ENCODE measurements at places on chromosomes 4 and X. TPM values are rescaled to one million over a fixed set of nuclear protein-coding genes. Genes with fewer than 3 reads are reported as not detected.
A peak's percentile ranks its signal among the peaks of the same experiment; 100 is the strongest.

TAB3 gene
- polyA plus RNA-seq, result 7.6 TPM

CYP2U1 gene
- polyA plus RNA-seq, result 2.1 TPM

DNA sequence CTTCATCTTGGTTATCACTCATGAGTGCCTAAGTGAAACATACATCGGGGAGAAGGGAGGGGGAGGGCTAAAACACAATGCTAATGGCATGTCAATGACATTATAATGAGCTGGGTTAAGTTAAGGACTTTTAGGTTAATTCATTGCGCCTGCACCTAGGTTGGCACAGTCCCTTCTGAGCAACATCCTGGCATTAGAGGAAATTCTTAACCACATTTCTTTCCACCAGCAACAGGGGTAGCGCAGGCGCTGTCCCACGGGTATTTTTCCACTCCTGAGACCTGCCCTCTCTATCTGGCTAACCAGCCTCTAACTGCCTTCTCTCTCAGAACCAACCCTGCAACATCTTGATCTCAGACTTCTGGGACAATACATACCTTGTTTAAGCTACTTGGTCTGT, 39.0 kb upstream of the PROM1 start:
- no peak for DNase-seq
- no peaks in the 10 kb centered on the region for H3K27me3 ChIP-seq
- H3K4me1 ChIP-seq, result no peaks in the 10 kb centered on the region
- no peaks in the 10 kb centered on the region for H3K36me3 ChIP-seq

DNA sequence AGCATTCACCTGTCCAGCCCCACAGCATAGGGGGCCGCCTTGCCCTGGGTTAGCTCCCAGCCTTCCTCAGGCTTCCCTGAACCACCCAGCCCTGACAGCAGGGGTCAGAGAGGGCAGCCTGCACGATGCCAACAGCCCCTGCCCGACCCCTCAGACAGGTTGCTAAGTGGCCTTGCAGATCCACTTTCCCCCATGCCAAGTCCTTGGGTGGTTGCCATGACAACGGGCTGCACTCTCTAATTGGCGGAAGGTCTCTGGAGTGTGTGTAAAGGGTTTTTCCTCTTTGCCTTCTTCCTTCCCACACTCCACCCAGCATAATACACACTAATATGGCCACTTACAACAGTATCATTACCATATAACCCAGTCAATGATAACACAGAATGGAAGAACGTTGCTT, 99.6 kb upstream of the AFAP1 start:
- no peaks in the 10 kb centered on the region for H3K36me3 ChIP-seq
- no peak overlapping the region for H3K27ac ChIP-seq
- peak; percentile 78 for DNase-seq
- no peak overlapping the region for H3K4me3 ChIP-seq

TREX2 gene
- 0.61 TPM for polyA plus RNA-seq

FGFBP1 gene
- polyA plus RNA-seq, result 7.1 TPM

DNA sequence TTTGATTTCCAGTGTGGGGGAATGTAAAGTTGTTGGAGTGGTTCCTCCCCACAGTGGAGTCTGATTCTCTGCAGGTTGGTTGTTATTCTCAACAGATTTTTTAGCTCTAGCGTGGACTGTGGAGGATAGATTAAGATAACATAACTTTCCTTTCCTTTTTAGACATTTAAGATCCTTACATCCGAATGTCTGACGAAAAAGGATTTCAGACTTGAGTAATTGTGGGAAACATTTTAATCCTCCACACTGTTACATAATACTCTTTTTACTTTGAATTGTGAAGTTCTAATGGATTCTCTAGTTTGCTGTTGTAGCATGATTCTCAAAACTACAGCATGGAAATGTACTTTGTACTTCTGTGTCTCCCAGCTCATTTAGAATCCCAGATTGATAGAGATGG, 107.8 kb downstream of the ARHGAP10 start:
- H3K4me1 ChIP-seq, result no peaks in the 10 kb centered on the region
- no peak overlapping the region for H3K4me3 ChIP-seq
- no peak for DNase-seq

DNA sequence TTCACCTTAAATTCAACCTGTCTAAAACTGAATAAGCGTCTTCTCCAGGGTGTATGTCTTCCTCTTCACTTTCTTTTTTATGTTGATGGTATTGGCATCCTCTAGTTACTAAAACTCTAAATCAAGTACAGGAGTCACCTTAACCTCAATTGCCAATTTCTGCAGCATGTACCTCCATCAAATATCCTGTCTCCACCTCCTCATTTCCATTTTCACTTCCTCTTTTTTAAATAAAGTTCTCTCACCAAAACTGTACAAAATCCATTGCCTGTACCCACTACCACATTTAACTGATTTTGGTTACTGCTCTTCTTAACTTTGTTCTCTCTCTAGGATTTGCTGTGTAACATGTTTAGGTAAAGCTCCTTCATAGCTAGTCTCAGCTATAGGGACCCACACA, 9.2 kb upstream of the NPFFR2 start:
- no peak for DNase-seq
- no peaks in the 10 kb centered on the region for H3K4me1 ChIP-seq
- H3K36me3 ChIP-seq, result no peaks in the 10 kb centered on the region
- H3K27me3 ChIP-seq, result no peaks in the 10 kb centered on the region
- H3K4me3 ChIP-seq, result no peak overlapping the region

SERPINA7 gene
- polyA plus RNA-seq, result not detected

GRCh38 chr4:121140716-121141460, 23.2 kb downstream of the TNIP3 start:
- no peak for DNase-seq
- H3K36me3 ChIP-seq, result no peaks in the 10 kb centered on the region
- H3K27me3 ChIP-seq, result no peaks in the 10 kb centered on the region

DNA sequence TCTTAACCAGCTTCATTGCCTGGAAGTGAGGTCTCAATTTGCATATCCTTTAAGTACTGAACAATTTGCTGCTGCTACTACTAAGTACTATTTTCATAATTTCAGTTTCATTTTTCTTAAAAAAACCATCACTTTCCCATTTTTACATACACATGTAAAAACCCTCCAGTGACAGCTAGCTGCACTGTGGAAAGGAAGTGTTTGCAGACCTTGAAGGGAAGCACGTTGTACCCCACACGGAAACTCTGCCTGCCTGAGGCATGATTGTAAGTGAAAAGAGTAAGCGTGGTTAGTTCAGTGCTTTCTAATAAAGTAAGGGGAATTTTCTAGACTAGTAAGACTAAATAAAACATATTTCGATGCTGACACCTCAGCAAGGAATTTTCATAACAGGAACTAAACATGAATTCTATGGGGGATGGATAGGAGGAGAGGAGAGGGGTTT, 103.6 kb downstream of the RAPGEF2 start:
- H3K36me3 ChIP-seq, result peaks cover 3% of the 10 kb centered on the region
- no peak overlapping the region for H3K4me3 ChIP-seq
- H3K27ac ChIP-seq, result no peak overlapping the region
- H3K4me1 ChIP-seq, result peaks cover 15% of the 10 kb centered on the region

DNA sequence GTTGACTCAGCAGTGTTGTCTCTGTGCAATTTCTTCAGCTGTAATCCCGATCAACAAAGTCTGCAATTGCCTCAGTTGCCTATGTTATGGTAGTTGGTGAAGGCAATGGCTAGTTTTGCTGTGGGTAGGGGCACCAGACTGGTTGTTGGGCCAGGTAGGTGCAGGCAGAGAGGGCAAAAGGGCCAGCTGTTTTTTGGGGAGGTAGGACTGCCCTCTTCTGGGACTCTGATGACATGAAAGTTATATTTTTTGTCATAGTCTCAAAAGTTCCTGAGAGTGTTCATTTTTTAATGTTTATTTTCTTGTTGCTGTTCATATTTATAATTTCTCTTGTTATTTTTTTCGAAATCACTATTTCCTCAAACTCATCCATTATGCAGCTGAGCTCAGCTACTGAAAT, 25.1 kb downstream of the DCAF12L2 start:
- no peaks in the 10 kb centered on the region for H3K4me1 ChIP-seq
- no peak overlapping the region for H3K27ac ChIP-seq
- H3K36me3 ChIP-seq, result no peaks in the 10 kb centered on the region
- no peak overlapping the region for H3K4me3 ChIP-seq
- DNase-seq, result no peak
- H3K27me3 ChIP-seq, result no peaks in the 10 kb centered on the region

DNA sequence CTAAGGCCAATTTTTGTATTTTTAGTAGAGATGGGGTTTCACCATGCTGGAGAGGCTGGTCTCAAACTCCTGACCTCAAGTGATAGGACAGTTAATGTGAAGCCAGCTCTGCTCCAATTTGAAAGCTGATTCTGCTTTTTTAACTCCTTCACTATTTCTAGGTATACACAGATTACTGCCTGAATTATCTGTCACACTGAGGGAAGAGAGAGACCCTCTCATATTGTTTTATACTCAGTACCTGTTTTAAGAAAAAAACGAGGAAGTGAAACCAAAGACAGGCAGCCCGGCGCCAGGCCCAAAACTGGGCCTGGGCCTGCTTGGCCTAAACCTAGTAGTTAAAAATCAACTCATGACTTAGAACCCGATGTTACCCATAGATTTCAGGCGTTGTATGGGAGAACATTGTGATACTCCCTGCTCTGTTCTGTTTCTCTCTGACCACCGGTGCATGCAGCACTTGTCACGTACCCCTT, 1601.5 kb upstream of the PCDH10 start:
- no peaks in the 10 kb centered on the region for H3K27me3 ChIP-seq
- no peak for DNase-seq
- H3K36me3 ChIP-seq, result no peaks in the 10 kb centered on the region
- no peak overlapping the region for H3K27ac ChIP-seq
- no peaks in the 10 kb centered on the region for H3K4me1 ChIP-seq

GAGE12J gene
- not detected for polyA plus RNA-seq

GALNTL6 gene
- 0.08 TPM for polyA plus RNA-seq

GRCh38 chrX:77427611-77428010, 19.6 kb upstream of the FGF16 start:
- DNase-seq, result no peak
- no peaks in the 10 kb centered on the region for H3K27me3 ChIP-seq
- no peaks in the 10 kb centered on the region for H3K4me1 ChIP-seq
- no peak overlapping the region for H3K27ac ChIP-seq
- no peak overlapping the region for H3K4me3 ChIP-seq

GRCh38 chr4:112213091-112213490, 18.5 kb upstream of the AP1AR start:
- H3K4me3 ChIP-seq, result no peak overlapping the region
- DNase-seq, result no peak

GRCh38 chr4:64200001-64200555, 209.2 kb downstream of the TECRL start:
- H3K27me3 ChIP-seq, result no peaks in the 10 kb centered on the region
- H3K27ac ChIP-seq, result no peak overlapping the region
- H3K4me3 ChIP-seq, result no peak overlapping the region
- DNase-seq, result no peak
- H3K36me3 ChIP-seq, result no peaks in the 10 kb centered on the region

- H3K27ac ChIP-seq, result no peak overlapping the region
- H3K36me3 ChIP-seq, result peaks cover 3% of the 10 kb centered on the region
- no peak for DNase-seq
- H3K4me3 ChIP-seq, result no peak overlapping the region
- H3K27me3 ChIP-seq, result no peaks in the 10 kb centered on the region
These were observed 8.0 kb downstream of the NR3C2 start for GRCh38 chr4:148434075-148434773.

CABS1 gene
- not detected for polyA plus RNA-seq

DNA sequence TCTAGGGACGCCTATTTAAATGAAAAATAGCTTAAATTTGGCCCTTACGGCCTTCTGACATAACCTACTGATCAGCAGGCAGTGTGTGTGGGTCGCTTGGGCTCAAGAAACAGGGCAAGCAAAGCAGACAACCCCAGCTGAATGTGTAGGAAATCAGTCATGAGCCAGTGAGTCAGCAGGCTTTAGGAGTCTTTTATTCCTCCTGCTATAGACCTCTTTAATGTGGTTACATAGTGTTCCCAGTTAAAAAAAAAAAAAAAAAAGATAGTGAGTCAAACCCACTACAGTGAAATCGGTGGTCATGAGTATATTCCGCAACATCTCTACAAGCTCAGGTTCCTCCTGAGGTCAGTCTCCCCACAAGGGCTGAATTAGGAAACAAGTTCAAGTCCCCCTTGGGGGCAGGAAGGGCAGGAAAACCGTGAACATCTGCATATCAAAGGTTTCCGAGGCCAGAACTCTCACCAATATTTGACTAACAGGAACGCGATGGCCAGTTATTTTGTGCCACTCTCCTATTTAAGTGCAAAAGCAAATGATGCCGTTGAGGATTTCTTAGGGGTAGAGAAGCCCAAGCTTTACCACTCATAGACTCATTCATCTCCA, 32.7 kb downstream of the ACSL1 start:
- peaks cover 7% of the 10 kb centered on the region for H3K36me3 ChIP-seq
- no peak overlapping the region for H3K27ac ChIP-seq
- H3K4me1 ChIP-seq, result no peaks in the 10 kb centered on the region
- no peak overlapping the region for H3K4me3 ChIP-seq
- no peak for DNase-seq
- H3K27me3 ChIP-seq, result no peaks in the 10 kb centered on the region

DNA sequence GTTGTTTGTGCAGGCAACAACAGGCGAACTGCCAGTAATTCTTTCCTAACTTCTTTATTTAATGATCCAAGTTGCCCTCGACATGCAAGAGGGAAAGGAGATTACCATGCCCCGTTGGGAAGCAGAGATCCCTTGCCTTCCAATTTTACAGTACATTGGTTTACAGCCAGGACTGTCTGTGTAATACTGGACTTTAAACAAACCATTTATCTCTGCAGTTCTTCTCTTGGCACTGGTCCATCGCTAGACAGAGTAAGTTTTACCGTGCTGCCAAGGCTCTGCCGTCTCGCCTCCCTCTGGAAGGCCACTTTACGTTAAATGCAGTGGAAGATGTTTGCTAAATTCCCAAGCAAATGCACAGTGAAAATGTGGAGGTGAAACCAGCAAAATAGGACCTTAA, 660.3 kb upstream of the PRKX start:
- H3K27ac ChIP-seq, result no peak overlapping the region
- H3K4me1 ChIP-seq, result no peaks in the 10 kb centered on the region
- no peak for DNase-seq
- H3K36me3 ChIP-seq, result no peaks in the 10 kb centered on the region
- no peak overlapping the region for H3K4me3 ChIP-seq
- peaks cover 15% of the 10 kb centered on the region for H3K27me3 ChIP-seq

GRCh38 chrX:12693754-12694153, 97.5 kb upstream of the PRPS2 start:
- DNase-seq, result no peak
- no peaks in the 10 kb centered on the region for H3K4me1 ChIP-seq
- H3K27ac ChIP-seq, result no peak overlapping the region
- no peaks in the 10 kb centered on the region for H3K36me3 ChIP-seq
- H3K4me3 ChIP-seq, result no peak overlapping the region

DNA sequence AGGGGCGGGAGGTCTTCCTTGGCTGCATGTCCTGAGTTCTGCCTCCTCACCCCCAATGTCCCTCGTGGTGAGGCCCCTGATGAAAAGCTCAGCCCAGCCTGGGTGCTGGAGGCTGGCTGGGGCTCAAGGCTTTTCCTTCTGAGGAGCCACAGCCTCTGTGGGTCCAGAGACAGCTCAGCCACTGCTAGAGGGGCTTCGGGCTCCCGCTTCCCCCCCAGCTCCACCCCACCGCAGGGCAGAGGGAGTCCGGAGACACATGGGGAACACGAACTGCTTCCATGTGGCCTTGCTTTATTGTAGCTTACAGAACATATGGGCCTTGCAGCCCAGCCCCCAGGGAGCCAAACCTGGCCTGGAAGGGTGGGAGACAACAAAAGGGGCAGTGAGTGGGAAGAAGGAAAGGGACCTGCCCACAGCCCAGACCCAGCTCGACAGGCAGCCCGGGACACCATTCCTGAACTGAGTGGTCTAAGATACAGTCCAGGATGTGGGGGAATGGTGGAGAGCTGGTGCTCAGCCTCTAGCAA, 89.9 kb upstream of the NKX1-1 start:
- H3K4me1 ChIP-seq, result no peaks in the 10 kb centered on the region
- H3K27me3 ChIP-seq, result no peaks in the 10 kb centered on the region
- H3K36me3 ChIP-seq, result no peaks in the 10 kb centered on the region
- H3K27ac ChIP-seq, result no peak overlapping the region

CFAP97 gene
- 5.4 TPM for polyA plus RNA-seq
